ENCODE measurements at places on chromosomes 2 and 18.
A peak's percentile ranks its signal among the peaks of the same experiment; 100 is the strongest.

GRCh38 chr18:48678237-48679115 is 139.6 kb downstream of the CTIF start:
- DNase-seq, result no peak

DNA sequence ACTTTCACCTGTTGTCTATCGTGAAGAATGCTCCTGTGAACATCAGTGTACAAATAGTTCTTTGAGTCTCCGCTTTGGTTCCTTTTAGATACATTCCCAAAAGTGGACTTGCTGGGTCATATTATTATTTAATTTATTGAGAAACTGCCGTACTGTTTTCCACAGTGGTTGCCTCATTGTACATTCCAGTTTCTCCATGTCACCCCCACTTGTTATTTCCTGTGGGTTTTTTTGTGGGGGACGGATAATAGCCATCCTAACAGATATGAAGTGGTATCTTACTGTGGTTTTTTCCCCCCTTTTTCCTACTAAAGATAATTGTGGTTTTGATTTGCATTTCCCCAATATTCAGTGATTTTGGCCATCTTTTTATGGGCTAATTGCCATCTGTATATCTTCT is 53.8 kb downstream of the SMCHD1 start:
- DNase-seq, result no peak

GRCh38 chr2:197300139-197300538 is 10.4 kb downstream of the ANKRD44 start:
- DNase-seq, result no peak

DNA sequence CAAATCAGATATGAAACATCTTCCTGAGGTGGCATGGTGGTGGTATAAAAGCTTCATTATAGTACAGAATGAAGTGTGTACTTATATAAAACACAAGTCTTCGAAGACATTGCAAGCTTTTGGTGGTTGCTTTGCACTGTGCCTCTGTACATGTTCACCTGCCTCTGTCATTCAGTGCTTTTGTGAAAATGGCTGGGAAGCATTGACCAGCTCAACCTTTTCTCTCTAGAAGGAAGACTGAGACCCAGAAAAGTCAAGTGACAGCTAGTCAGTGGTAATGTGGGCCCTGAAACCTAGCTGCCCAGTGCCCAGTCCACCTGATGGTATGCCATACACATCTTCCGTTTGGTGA is 12.1 kb downstream of the ITGA6 start:
- DNase-seq, result no peak

DNA sequence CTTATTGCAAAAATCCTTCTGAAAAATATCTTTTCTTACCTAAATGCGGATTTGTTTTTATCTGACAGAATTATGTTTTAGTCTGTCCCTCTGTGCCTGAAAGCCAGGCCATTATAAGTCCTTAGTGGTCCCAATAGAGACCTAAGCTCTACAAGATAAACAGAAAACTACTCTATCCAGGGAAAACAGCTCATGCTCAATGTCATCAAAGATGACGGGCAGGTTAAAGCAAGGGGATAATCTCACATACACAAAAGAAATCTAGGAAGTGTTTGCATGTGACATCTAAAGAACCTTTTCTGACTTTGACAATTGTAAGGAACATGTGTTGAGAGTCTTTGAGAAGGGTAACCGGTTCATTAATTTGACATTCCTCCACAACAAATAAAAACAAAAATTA is 741.1 kb upstream of the ID2 start:
- DNase-seq, result no peak

DNA sequence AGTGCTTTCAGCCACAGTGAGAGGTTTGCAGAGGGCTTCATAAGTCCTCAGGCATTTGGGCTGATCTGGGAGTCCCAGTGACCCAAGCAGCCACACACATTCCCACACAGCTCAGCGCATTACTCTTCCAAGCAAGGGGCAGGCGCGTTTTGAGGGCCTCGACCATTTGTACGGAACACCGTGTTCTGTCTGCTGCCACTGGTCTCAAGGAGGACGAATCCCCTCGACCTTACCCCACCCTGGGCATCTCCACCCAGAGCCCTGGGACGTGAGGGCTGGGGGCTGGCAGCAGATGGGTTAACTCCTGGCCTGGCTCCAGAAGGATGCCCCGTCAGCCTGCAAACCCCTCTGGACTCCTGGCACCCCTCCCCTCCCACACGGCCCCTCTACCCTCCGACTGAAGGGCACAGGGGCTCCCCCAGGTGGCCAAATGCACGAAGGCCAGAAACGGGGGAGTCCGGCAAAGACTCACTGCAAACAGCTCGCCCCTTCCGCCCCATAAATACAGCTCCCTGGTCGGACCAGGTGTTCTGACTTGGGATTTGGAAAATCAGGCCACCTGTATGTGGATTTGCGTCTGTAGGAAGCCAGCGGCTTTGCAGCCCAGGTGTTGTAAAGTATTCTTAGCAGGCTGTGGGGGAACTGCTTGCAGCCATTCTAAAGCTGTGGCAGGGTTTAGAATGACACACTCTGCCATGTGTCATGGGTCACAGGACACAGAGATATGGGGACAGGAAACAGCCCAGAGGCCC is 33.6 kb upstream of the PTMA start:
- peak; percentile 68 for DNase-seq

DNA sequence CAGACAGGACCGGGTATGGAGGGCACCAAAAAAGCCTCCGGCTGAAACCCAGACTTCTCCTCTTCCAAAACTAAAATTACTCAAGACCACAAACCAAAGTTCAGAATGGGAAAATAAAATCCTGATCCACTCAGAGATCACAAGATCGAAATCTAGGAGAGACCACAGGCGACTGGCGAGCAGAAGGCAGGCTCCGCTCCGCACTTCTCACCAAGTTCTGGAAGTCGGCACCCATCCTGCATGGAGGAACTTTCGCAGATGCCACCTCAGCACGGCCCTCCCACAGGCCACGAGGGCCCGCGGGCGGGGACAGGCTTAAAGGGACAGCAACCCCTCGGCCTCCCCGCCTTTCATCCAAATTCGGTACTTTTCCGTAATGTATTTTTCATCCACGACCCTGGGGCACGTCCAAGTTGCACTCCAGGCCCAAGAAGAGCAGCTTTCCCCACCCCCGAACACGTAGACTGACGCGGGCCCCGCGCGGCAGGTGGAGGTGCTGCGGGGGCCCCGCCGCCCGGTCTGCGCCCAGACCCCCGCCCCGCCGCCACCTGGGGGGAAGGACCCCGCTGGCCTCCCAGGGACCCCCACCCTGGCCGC is 43.7 kb downstream of the HDLBP start:
- DNase-seq, result peak; percentile 84

GRCh38 chr2:96414161-96414710 is 78.7 kb downstream of the NCAPH start:
- no peak for DNase-seq

DNA sequence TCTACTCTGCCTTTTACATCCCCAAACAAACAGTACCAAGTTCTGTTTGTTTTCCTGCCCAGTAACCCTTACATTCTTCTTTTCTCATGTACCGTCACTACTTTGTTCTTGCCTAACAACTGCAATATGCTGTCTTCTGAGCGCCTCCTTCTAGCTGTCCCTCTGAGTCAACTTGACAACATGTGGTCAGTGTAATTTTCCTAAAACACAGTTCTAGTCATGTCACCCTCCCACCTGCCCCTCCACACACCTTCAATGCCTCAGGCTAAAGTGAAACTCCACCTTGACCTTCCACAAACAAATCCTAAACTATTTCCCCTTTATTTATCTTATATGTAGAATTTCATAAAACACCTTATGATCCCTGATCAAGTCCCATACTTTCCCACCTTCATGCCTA is 124.6 kb upstream of the CD302 start:
- DNase-seq, result no peak

DNA sequence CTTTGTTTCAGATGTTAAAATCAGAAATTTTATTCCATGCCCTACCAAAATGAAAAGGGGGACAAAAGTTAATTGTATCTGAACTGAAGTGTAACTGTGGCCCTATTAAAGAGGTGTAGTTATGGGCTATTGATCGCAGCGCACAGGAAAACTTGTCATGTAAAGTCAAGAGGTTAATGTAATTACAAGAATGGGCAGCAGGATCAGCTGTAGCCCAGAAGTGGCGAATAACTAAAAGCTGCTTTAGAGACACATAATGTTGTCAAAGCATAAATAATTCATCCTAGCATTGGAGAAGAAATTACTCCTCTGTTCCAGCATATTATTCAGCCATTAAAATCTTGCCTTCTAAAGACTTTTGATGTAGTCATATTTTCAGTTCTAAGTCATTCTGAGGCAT is 211.8 kb downstream of the EPHA4 start:
- DNase-seq, result no peak

- DNase-seq, result no peak
These were observed 24.3 kb downstream of the ADD2 start for GRCh38 chr2:70743677-70744076.

GRCh38 chr2:163732727-163733126 is 3.1 kb downstream of the FIGN start:
- DNase-seq, result no peak

DNA sequence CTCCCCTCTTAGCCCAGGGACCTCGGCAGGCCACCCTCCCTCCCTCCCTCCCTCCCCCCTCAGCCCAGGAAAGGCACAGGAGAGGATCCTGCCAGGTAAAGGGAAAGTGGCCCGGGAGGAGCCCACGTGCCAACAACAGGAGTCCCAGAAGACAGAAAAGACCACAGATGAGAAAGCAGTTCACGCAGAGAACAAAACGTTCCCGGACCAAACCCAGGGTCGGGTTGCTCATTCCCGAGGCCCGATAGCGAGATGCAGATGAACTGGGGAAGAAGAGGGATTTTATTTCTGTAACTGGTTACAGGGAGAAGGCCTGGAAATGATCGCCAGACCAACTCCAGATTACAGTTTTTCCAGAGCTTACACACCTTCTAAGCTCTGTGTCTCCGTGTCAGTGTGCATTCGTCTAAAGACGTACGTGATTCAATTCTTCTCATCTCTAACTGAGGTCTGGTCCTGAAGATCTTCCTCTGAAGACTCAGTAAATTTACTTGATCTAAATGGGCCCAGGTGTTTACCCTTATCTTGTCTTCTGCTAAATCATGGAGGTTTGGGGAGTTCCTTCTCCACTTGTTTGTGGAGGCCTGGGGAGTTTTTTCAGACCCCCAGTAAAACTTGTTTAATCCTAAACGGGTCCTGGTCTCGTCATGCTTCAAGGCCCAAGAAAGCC is 807 bp upstream of the NEU4 start:
- no peak for DNase-seq

GRCh38 chr18:50143886-50144285 is 51.1 kb downstream of the MYO5B start:
- DNase-seq, result no peak
